ENCODE measurements at places on chromosomes 7 and 10.

DNA sequence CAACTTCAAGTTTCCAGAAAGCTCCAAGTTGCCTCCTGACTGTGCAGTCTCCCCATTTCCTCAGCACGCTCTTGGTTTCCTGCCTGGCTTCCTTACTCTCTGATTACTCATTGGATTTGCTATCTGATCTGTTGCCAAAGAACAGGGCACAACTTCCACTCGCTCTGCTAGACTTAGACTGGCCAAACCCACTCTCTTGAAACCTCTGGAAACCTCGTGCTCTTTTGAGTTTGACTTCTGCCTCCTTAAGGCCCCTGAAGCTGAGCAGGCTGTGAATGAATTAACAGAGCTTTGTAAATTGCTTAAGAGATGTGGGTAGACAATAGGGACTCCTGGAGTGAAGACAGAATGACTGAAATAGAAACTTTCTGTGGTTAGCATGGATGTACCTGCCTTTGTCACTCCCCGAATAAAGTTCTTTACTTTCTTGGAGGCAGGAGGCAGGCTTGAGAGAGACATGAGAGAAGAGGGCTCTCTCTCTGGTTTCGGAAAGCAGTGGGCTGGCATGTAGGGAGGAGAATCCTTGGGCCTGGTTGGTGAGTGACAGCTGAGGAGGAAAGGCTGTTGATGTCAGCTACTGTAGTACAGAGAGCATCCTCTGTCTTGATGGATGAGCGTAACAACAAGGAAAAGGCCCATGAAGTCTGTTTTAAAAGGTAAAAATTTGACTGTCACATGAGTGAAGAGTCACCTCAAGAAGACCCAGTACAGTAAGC, 70.8 kb downstream of the CHN2 start:
- no peak for DNase-seq

- no peak for DNase-seq
These were observed 786.6 kb downstream of the LRMDA start for GRCh38 chr10:76218035-76218434.

DNA sequence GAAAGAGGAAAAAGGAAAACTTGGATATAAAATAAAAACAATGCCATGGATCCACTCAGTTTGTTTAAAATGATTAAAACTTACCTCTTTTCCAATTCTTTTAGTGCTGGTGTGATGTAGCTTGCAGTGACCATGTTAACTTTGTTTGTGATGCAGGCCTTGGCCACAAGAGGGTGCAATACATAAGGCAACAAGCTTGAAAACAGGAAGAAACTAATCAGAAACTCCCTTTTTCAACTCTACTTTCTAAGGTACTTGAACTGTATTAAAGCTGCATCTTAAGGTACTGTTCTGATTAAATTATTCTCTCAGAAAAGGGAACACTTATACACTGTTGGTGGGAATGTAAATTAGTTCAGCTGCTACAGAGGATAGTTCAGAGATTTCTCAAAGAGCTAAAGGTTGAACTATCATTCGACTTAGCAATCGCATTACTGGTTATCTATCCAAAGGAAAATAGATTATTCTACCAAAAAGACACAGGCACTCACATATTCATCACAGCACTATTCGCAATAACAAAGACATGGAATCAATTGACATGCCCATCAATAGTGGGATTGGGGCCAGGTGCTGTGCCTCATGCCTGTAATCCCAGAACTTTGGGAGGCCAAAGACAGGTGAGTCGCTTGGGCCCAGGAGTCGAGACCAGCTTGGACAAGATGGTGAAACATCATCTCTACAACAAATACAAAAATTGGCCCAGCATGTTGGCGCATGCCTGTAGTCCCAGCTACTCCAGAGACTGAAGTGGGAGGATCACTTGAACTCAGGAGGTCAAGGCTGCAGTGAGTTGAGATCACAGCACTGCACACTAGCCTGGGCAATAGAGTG, 50.9 kb downstream of the AASS start:
- DNase-seq = peak; percentile 79

- DNase-seq = no peak
These were observed 139.7 kb downstream of the ADK start for GRCh38 chr10:74290708-74291107.

- DNase-seq = peak; percentile 72
These were observed at the start of gene PARD3 for GRCh38 chr10:34815185-34816084. TSS of gene PARD3 (minus strand) at chr10:34815296. CDS start at chr10:34814995, 301 bp downstream.

DNA sequence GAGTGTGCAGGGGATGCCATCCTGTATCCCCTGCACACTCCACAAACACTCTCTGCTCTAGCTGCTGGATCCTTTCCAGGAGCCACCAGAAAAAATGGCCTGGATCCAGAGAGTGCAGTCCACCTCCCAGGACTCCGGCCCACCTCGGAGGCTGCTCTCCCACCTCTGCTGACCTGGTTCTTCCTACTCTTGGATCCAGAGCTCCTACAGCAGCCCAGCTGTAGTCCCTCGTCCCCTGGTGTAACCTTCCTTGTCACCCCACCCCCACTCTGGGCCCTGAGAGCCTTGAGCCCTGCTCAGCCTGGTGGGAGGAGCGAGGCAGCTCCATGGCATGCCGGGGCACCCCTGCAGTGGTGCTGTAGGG, 54.4 kb downstream of the GOLGA7B start:
- no peak for DNase-seq

DNA sequence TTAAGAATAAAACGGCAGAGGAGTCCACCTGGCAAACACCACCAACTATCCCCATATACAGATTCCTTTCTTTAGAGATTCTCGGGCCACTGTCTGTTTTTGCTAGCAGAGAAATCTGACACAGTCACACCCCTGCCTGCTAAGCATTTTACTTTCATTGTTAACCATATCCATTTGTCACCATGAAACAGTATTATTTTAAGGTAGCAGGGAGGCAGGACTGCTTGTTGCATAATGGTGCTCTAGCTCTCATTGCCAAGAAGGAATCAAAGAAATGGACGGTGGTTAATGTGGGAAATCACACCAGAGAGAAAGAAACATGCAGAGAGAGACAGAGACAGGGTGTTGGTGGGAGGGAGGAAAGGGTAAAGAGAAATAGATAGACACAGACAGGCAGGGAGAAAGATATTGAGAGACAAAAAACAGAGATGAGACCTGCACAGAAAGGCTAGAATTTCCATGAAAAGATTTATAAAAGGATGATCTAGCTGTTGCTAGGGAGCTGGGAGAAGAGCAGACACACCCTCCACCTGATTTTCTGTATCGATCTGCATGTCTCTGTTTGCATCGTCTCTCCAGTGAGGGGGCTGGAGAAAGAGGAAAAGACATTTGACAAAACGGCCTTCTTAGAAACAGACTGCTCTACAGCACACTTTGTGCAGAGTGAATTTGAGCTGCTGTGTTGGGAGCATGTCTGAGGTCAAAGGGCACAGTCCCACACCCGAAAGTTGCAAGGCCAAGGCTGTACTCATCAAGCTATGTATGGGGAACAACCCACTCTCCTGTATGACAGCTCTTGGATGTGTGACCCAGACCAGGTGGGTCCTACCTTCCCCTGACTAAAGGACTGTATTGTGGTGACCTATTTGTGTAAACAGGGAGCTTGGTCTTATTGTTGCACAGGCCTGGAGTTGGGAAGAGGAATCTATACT, 303.1 kb downstream of the FZD1 start:
- DNase-seq = no peak

DNA sequence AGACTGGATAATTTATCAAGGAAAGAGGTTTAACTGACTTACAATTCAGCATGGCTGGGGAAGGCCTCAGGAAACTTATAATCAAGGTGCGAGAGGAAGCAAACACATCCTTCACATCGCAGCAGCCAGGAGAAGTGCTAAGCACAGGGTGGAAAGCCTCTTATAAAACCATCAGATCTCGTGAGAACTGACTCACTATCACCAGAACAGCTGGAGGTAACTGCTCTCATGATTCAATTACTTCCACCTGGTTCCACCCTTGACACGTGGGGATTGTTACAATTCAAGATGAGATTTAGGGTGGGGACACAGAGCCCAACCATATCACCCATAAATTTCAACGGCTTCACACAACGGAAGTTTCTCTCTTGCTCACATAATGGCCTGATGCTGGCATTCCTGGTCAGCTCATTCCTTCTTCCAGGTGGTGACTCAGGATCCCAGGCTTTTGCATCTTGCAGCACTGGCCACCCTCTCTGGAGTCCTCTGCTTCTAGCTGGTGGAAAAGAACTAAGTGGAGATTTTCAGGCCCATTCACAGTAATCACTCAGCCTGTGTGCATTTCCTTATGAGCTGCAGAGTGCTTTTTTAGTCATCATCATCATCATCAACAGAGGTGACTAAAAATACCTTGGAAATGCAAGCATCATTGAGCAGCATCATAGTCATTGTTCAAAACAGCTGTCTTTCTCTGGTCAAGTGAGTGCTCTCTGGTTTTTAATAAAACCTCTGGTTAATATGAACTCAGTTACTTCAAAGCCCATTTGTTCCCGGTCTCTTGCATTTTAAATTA, 308.1 kb downstream of the SFMBT2 start:
- no peak for DNase-seq

DNA sequence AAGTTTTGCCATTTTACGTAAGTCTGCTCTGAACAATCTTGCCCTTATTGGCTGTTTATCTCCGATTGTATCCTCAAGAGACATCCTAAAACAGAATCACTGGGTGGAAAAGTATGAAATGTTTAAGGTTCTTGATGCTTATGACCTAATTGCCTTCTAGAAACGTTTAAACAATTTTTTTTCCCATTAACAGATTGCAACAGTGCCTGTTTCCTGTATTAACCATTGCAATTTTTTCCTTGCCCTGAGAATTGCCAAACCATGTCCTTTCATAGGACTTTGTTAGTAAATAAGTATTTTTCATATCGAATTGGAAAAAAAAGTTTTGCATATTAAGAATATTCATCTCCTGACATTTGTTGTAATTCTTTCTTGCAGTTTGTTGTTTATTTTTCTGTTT, 639.8 kb downstream of the INHBA start:
- DNase-seq = no peak

- no peak for DNase-seq
These were observed 52.6 kb downstream of the NT5C2 start for GRCh38 chr10:103140469-103140868.

- no peak for DNase-seq
These were observed 180.7 kb upstream of the GPR26 start for GRCh38 chr10:123485341-123485960.

DNA sequence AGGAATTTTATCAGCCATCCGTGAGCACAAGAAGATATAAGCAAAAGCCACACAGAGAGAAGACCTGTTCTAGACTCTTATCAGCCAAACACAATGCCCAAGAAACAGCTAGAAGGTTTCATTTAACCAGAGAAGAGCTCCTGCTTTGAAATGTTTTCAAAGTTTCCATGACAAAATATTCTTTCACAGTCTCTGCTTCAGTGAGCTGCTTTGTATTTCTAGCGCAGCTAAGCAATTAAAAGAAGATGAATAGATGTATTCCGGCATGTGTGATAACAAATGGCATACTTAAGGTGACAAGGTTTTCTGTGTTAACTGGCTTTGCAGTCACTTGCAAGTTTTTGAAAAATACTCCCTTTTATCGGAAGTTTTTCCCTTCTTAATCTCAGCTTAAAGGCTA, 78.9 kb upstream of the NXPH1 start:
- DNase-seq = no peak

DNA sequence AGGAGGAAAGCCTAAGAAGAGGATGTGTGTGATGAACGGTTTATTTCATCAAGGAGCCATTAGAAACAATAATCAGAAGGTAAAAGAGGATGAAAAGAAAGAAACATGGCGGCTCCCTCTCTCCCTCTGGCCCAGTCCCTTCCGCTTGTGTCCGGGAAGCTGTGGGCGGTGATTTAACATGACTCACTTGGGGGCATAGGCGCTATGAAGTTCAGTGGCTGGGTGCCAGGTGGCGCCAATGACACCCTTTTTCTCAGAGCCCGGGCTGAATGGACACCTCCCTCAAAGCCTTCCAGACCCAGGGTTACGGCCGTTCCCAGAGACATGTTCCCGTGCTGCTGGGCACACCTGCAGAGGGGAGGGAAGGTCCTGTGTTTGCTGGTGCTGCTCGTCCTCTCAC, 244.0 kb downstream of the SKAP2 start:
- peak; percentile 51 for DNase-seq

DNA sequence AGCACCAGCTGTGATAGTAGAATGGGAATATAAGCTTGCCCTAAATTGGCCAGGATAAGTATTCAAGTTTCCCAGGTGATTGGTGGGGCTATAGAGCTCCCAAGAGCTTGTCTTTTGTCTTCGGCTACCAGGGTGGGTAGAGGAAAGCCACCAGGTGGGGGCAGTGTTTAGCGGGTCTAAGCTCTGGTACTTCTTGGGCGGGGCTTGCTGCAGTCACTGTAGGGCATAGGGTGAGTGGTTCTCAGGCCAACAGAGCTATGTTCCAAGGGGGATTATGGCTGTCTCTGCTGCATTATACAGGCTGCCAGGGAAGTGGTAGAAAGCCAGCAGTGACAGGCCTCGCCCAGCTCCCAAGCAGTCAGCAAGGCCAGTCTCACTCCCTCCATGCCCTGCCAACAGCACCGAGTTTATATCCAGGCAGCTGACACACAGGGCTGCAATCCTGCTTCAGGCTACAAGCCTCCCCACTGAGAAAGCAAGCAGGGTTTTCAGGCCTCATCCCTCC, 110.7 kb downstream of the ZNF467 start:
- peak; percentile 82 for DNase-seq

GRCh38 chr10:128549101-128549608, 422.9 kb upstream of the MKI67 start:
- no peak for DNase-seq

DNA sequence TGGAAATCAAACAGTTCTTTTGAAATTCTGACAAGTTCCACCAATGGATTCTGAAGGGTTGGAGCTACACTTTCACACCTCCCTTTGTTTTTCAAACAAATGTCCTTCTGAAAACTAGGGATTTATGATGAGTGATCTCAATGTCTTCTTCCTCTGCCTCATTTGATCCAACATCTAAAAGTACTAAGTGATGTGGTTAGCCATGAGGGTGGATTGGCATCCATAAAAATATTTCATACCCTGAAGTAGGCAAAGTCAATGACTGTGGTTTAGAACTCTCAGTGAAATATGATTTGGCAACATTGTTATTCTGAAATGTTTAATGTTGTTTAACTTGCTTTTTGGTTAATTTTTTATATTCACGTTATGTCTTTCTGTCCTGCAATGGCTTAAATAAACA, 136.9 kb downstream of the MBL2 start:
- no peak for DNase-seq

DNA sequence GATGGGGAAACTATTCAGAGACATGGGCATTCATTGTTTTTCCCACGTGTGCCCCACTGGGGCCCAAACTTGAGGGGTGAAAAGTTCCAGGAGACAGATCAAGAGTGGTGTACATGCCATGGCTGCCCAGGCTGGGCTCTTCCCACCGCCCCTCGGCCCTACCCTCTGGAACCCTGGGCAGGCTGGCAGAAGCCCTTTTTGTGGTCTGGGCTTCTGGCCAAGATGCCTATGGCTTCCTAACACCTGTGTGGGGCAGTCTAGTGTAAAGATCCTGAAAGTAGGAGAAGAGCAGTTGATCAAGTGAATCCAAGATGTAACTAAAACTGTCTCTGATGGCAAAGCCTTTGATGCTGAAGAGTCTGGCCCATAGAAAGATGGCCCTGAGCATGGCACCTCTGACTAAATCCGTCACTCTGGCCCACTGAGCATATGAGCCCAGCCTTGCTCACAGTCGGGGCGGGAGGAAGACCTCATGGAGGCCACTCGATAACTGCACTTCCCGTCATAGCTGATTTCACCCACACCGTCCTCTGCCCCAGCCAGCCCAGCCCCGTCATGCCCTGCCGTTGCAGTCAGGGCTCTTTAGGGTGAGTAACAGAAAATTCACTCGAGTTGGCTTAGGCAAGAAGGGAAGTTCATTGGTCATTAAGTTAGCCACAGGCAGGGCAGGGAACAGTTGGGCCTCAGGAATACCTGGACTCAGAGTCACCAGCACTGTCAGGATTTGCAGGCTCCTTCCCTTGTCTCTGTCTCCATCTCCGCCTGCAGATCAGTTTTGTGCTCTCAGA, 37.9 kb upstream of the MTPAP start:
- no peak for DNase-seq

- DNase-seq = peak; percentile 11
These were observed 73.6 kb downstream of the COBL start for GRCh38 chr7:51242881-51243518.

Data from NB4 (cell line).